ENCODE measurements at places on chromosomes 12 and 14.
A peak's percentile ranks its signal among the peaks of the same experiment; 100 is the strongest.

DNA sequence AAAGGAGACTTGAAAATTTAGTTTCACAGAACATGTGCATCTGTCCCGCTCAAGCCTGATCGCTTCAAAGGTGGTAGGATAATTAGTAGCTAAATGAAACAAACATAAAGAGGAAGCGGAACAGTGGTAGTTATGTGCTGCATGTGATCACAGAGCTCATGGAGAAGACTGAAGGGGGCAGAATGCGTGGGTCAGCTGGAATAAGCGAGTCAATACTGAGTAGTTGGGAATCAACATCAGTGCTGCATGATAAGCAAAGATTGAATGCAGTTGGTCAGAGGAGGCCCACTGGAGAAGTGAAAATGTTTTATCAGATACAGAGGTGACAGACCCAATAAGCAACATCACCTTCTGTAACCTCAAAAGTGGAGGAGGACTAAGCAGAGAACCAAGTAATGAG lies 95.1 kb upstream of the RFX4 start:
- no peak for DNase-seq

GRCh38 chr12:29238822-29239291 lies 89.8 kb downstream of the FAR2 start:
- DNase-seq, result no peak

DNA sequence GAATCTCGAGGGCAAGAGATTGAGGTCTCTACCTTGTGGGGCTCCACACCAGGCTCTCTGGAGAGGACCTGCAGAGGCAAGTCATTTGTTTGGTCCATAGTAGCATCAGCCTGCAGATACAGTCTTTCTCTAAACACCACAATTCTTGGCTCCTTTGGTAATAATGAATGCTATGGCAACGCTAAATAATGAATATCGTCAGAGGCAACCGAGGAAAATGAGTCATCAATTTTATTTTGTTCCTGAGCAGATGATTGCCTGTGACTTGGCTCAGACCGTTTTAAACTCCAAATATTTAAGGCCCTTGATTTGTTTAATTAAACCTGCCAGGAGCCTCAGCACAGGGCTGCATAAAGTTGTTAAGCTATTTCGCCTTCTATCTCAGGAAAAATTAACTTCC lies 924.1 kb upstream of the TMEM132C start:
- no peak for DNase-seq

DNA sequence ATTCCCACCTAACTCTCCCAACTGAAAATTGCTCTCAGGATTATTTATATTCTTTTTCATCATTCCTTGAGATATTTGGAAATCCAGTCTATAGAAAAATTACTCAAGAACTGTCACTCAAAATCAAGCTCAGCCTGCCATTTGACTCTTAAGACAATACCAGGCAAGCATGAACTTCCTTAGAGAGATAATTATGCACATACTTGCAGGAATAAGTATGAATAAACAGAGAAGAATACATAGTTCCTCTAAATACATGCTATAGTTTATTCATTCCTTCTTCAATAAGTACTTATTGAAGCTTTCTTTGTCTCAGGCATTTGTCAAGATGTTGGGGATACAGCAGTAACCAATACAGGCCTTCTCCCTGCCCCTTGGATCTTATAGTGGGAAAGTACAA lies 154.1 kb downstream of the SRGAP1 start:
- DNase-seq, result no peak

GRCh38 chr14:71414631-71415403 lies 507.6 kb downstream of the PCNX1 start:
- no peak for DNase-seq

DNA sequence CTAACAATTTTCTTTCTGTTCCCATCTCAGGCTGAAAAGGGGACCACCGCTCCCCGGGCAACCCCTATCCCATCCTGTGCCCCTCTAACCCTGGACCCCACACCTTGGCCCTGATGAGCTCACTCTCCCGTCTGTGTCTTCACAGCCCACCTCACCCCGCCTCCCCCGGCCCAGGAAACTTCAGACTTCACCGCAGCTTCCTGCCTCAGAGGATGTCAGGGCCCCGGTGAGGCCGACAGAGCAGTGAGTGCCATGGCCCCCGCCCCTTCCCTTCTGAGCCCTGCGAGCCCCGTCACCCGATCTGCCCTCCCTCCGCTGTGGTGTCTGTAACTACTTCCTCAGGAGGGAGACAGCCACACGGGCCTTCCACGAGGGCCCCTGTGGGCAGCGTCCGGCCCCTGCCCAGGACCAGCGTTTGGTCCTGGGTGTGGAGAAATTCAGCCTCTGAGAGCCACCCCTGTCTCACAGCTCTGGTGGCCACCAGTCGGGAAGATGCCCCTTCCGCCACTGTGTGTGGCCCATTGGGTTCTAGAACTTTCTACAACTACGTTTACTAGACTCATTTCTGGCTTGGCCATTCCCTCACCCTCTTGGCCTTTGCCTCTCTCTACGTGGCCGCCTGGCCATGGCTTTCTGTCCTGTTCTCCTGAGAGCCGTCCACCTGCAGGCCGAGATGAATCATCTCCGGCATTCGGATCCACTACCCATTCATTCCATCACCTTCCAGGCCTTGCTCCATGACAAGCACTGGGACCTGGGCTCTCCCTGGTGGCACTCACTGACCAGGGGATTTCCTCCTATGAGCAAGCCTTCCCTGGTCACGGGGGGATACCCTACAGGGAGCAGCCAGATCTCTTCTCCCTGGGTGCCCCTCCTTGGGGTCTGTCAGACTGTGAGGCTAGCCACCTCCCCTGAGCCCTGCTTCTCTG lies 3.4 kb downstream of the RHOF start:
- DNase-seq, result no peak

DNA sequence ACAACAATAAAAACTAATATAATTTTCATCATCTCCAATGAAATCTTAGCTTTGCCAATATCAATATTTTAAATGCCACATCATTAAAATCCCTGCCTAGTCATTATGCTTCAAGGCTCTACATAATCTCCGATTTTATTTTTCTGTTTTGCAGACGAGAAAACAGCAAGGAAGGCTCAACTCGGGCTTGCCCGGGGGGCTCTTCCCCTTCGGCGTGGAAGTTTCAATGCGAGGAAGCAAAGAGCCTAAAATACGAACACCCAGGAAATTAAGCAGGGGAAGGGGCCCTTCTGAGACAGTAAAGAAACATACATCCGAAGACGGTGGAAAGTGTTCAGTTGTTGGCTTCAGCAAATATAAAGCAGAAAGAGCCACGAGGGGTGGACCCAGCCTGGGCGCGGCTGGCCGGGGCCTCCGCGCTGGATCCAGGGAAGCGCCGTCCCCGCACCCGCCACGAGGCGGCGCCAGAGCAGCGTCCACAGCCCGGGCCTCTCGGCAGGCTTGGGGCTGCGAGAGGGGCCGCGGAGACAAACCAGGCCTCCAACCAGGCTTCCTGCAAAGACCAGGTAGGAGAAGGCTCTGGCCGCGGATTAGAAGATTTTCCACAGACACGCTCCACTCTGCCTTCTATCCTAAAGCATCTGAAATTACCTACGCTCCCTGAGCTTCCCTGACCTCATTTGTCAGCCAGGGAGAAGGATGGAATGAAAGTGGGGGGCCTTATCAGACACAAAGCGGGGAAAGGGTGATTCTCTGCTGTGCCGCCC lies 77.2 kb downstream of the SERPINA3 start:
- peak; percentile 74 for DNase-seq

GRCh38 chr14:90628825-90629224 lies 187.4 kb downstream of the TTC7B start:
- no peak for DNase-seq

DNA sequence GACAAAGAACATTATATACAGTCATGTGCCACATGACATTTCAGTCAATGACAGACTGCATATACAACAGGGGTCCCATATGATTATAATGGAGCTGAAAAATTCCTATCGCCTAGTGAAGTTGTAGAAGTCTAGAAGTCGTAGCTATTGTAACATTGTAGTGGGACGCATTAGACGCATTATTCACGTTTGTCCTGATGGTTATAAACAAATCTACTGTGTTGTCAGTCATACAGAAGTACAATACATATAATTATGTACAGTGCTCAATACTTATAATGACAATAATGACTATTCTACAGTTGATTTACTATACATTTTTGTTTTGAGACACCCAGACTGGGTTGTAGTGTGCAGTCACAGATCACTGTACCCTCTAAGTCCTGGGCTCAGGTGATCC lies 64.1 kb upstream of the AP4S1 start:
- no peak for DNase-seq

GRCh38 chr12:104802208-104802607 lies 155.9 kb downstream of the SLC41A2 start:
- no peak for DNase-seq
